Right ventricle myocardium superior (tissue), 1 donor: ENCODE measurements at places on chromosomes 2 and 18. TPM values are rescaled to one million over a fixed set of nuclear protein-coding genes. Genes with fewer than 3 reads are reported as not detected.

The ANKRD36C gene
- 4.9 TPM for total RNA-seq

The CAPN14 gene
- 0.32 TPM for total RNA-seq

DNA sequence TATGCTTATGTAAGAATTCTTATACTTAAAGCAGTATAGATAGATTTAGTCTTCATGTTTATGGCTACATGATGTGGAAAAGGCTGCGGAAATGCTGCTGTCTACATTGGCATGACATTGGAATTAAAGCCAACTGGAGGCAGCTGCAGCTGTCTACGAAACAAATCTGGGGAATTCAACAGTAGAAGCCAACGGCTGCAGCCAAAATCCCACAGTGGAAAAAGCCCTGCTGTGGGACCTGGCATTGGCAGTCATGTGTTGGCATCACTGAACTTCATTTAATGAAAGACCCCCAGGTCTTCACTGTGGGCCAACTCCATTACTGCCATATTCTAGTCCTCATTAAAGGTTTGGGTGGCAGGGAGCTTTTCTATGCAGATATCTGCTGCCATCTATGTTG, 223.6 kb downstream of the SLC8A1 start:
- DNase-seq: no peak

The TTC31 gene
- total RNA-seq: 8.4 TPM
